ENCODE measurements at places on chromosomes 7 and 10. TPM values are rescaled to one million over a fixed set of nuclear protein-coding genes. Genes with fewer than 3 reads are reported as not detected.

GRCh38 chr7:30247541-30248401 lies 36.6 kb upstream of the ZNRF2 start:
- no peak overlapping the region for H3K4me3 ChIP-seq
- no peaks in the 10 kb centered on the region for H3K27me3 ChIP-seq
- H3K27ac ChIP-seq: no peak overlapping the region
- H3K4me1 ChIP-seq: no peaks in the 10 kb centered on the region

DNA sequence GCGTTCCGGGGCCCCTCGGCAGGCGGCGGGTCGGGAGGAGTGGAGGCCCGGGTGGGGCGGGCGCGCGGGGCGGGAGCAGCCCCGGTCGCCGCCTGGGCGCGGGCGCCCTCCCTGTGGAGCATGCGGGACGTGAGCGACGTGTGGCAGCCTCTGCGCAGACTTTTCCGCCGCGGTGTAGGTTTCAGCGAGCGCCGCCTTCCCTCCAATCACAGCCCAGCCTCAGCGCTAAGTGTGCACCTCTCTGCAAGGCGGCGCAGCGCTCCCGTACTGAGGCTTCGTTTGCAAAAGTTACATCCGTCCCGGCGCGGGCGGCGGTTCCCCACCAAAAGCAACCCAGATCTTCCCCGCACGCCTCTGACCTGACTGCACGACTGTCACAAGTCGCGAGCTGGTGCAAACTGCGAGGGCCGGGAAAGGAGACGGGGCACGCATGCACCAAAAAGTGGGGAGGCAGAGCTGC lies 1.2 kb upstream of the PFKFB3 start:
- peak; percentile 82 for DNase-seq
- no peaks in the 10 kb centered on the region for H3K36me3 ChIP-seq
- H3K27me3 ChIP-seq: no peaks in the 10 kb centered on the region
- peak overlapping the region; percentile 36 for H3K27ac ChIP-seq
- H3K4me3 ChIP-seq: peak overlapping the region; percentile 75

- no peaks in the 10 kb centered on the region for H3K36me3 ChIP-seq
- no peaks in the 10 kb centered on the region for H3K27me3 ChIP-seq
- DNase-seq: peak; percentile 88
- H3K4me1 ChIP-seq: peaks cover 15% of the 10 kb centered on the region
- no peak overlapping the region for H3K4me3 ChIP-seq
These were observed 29.2 kb upstream of the TNS3 start for GRCh38 chr7:47611045-47611511.

DNA sequence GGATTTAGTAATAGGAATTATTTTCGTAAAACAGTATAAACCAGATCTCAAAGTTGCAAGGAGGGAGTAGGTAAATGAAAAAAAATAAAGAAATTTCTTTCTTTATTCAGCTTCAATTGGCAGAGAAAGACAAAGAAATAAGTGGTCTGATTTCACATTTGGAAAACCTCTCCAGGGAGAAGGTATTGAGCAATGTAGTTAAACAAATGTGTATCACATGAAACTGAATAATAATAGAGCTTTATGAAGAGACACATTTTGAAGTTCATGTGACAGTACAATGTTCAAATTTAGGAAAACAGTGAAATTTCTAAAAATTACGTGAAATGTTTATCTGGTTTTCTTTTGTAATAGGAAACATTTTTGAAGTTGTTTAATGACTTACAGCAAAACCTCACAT lies 63.0 kb downstream of the TAX1BP1 start:
- no peaks in the 10 kb centered on the region for H3K27me3 ChIP-seq
- no peaks in the 10 kb centered on the region for H3K4me1 ChIP-seq
- no peak for DNase-seq
- no peak overlapping the region for H3K4me3 ChIP-seq
- no peaks in the 10 kb centered on the region for H3K36me3 ChIP-seq

- H3K4me3 ChIP-seq: no peak overlapping the region
- H3K4me1 ChIP-seq: peaks cover 7% of the 10 kb centered on the region
- peak; percentile 22 for DNase-seq
- H3K36me3 ChIP-seq: no peaks in the 10 kb centered on the region
- H3K27ac ChIP-seq: peak overlapping the region; percentile 60
- H3K27me3 ChIP-seq: no peaks in the 10 kb centered on the region
These were observed 5.0 kb downstream of the CLRN3 start for GRCh38 chr10:127887541-127888415.

Gene POLR2J2
- 5.9 TPM for total RNA-seq

Gene GHRHR
- not detected for total RNA-seq

Gene HELLS
- total RNA-seq: 81.1 TPM
